Esophagus muscularis mucosa (tissue), 4 donors: ENCODE measurements at places on chromosomes 7 and 10.

DNA sequence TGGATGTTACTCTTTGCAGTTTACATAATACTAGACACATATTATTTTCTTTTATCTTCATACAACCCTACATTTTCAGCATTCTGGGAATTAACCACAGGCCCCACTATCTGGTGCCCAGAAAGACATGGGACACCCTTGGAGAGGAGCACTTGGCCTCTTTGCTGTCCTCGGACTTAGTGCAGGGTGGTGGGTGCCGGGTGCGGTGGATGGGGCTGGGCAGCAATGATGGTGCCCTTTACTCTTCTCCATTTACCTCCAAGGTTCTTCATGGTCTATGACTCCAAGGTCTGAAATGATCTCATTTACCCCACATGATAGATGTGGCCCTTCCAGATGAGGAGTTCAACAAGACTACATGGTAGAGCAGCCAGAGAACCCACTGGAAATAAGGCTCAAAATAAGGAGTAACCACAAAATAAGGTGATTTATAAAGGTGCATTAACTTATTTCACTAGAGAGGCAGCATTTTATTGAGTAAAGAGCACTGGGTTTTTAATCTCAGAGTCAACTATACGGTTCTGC is 56.2 kb upstream of the IGFBP3 start:
- DNase-seq = peak; percentile 77

DNA sequence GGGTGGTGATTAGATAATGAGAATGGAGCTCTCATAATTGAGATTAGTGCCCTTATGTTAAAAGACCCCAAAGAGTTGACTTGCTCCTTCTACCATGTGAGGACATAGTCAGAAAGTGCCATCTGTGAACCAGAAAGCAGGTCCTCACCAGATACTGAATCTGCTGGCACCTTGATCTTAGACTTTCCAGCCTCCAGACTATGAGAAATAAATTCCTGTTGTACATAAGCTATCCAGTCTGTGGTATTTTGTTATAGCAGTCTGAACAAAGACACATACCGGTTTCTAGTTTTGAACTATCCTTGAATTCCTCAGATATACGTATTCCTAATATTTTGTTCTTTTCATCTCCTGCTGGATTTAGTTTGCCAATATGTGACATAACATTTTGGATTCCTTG is 228.1 kb downstream of the FZD1 start:
- DNase-seq = no peak

- no peak for DNase-seq
These were observed 585.9 kb downstream of the PTPRN2 start for GRCh38 chr7:158001621-158002320.

GRCh38 chr10:5396556-5397300 is 7.9 kb downstream of the TUBAL3 start:
- no peak for DNase-seq

DNA sequence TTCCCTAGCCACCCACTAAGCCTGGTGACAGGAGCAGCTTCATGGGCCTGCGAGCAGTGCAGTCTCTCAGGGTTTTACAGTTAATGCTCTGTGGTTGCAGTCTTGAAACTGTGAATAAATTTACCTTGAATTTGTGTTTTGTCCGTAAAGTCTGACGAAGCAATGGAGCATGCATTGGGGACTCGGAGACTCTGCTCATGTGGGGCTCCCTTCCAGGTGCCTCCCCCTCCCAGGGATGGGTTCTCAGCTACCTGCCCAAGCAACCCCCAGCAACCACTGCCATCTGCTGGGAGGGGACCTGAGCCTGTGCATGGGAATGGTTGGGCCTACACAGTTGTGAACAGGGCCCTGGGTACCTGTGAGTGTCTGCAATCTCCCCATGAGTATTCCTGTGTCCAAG is 36.3 kb upstream of the IKZF1 start:
- no peak for DNase-seq
